ENCODE measurements at places on chromosomes 11 and 22. TPM values are rescaled to one million over a fixed set of nuclear protein-coding genes. Genes with fewer than 3 reads are reported as not detected.

GRCh38 chr11:83007477-83007876 is 64.2 kb downstream of the RAB30 start:
- DNase-seq = no peak

- no peak for DNase-seq
Observed at GRCh38 chr22:46002757-46003270, 25.9 kb upstream of the WNT7B start.

DNA sequence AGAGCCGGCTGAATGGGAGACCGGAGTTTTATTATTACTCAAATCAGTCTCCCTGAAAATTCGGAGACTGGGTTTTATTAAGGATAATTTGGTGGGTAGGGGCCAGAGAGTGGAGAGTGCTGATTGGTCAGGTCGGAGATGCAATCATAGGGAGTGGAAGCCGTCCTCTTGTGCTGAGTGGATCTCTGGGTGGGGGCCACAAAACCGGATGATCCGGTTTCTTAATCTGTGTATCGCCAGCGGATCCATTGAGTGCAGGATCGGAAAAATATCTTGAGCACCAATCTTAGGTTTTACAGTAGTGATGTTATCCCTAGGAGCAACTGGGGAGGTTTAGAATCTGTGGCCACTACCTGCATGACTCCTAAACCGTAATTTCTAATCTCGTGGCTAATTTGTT is 886 bp upstream of the NIPSNAP1 start:
- no peak for DNase-seq

- DNase-seq = no peak
Observed at GRCh38 chr11:86861810-86862209, 61.5 kb downstream of the PRSS23 start.

The BLID gene
- polyA plus RNA-seq = not detected

GRCh38 chr11:541433-541885 is 4.1 kb downstream of the LRRC56 start:
- no peak for DNase-seq

The CCDC89 gene
- not detected for polyA plus RNA-seq

DNA sequence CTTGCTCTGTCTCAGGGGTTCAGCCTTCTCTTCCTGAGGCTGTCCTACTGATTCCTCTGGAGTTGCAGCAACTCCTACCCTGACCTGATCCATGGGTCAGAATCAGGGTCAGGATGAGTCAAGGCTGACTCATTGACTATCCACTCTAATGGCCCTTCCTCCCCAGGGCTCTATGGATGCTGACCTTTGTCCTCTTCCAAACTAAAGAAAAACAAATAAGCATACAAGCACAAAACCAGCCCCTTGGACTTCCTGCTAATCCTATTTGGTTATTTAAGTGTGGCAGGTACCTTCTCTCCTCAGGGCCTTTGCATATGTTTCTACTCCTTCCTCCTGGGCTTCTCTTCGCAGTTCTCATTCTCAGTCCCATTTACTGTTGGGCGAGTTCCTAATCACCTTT is 204.5 kb upstream of the NAV2 start:
- no peak for DNase-seq

The TMEM191B gene
- polyA plus RNA-seq = 0.48 TPM

GRCh38 chr22:46797355-46797754 is 34.9 kb downstream of the TBC1D22A start:
- DNase-seq = no peak

- no peak for DNase-seq
Observed at GRCh38 chr11:109320595-109320994, 101.4 kb upstream of the C11orf87 start.

The MUC5B gene
- not detected for polyA plus RNA-seq

DNA sequence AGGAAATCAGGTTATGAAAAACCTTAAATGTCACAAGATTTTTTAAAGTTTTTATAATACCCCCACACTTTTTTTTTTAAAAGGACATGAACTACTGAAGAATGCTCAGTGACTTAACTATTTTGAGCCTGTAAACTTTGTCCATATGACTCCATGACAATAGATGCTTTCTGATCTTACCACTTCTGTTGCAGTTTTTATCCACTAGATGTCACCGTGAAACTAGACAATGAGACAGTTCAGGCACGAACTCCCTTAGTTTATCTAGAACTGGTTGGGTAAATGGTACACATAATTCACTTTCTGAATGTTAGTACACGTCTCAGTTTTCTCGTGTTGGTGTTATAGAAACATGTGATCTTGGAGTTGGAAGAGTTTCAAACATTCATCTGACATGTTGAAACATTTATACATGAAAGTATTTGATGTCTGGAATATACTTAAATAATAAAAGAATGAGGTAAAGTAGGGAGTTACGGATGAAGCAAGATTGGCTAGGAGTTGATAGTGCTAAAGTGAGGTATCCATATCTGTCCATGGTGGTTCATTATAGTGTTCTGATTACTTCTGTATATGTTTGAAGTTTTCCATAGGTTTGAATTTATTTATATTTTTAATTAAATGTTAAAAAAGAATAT is 8.1 kb downstream of the CCDC15 start:
- DNase-seq = peak; percentile 65

The SPINDOC gene
- polyA plus RNA-seq = 0.63 TPM

- DNase-seq = no peak
Observed at GRCh38 chr11:117715801-117716200, 81.2 kb downstream of the DSCAML1 start.

GRCh38 chr11:56910046-56910773 is 78.5 kb upstream of the OR5AK2 start:
- no peak for DNase-seq

DNA sequence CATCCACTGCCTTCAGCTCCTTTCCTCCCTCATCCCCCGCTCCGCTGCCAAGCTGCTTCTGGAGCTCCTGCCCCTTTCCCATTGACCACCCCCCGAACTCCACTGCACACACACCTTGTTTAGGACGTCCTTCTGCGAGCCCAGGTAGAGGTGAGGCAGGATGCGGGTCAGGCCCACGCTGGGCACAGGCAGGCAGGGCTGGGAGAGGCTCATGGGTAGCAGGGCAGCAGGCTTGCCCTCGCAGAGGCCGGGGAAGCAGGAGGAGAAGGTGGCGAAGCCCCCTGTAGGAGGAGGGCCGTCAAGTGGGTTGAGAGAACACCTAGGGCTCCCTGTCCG is 13.3 kb downstream of the DUSP8 start:
- no peak for DNase-seq

DNA sequence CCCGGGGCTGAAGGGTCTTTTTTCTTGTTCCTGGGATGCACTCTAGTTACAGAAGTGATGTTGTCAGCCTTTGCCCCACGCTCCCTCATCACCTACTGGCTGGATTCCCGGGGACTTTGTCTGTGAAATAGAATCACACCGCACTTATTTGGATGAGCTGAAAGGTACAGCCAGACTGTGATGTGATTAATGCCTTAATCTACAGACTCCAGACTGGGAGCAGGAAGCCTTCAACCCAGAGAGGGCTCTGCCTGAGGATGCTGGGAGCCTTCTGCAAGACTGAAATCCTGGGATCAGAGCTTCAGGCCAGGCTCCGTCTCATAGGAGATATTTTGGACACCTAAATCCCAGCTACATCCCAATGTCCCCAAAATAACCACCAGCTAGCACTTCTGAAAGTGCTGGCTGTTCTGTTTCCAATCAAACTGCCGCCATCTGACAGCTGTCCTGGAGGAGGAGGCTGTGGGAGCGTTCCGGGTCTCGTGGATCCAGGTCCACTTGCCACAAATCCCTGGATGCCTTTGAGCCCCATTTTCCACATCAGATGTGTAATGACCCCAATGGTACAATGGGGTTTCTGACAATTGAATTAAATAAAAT is 688.5 kb downstream of the TBC1D22A start:
- no peak for DNase-seq

DNA sequence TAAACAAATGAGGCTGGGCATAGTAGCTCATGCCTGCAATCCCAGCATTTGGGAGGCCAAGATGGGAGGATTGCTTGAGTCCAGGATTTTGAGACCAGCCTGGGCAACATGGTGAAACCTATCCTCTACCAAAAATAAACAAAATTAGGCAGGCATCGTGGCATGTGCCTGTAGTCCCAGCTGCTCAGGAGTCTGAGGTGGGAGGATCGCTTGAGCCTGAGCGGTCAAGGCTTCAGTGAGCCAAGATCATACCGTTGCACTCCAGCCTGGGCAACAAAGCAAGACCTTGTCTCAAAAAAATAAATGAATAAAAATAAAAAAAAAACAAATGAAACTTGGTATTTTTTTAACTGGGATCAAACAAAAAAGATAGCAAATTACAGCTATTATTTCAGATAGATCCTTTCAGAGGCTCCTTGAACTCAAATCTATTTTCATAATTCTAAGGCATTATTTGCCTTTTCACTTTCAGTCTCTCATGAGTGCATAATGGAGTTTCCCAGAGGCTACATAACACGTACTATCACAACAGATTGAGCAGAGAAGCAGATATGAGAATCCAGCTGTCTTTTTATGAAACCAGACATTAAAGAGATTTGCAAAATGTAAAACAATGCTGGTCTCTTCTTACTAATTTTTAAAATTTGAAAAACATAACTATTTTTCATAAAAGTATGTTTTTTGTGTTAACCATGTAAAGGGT is 23.1 kb downstream of the DDIAS start:
- DNase-seq = no peak

- peak; percentile 81 for DNase-seq
Observed at GRCh38 chr22:23849009-23850006, 8.4 kb upstream of the SLC2A11 start.

The B4GALNT4 gene
- polyA plus RNA-seq = not detected

The CENPM gene
- polyA plus RNA-seq = 14.1 TPM

- no peak for DNase-seq
Observed at GRCh38 chr11:36123336-36124101, 165.7 kb downstream of the COMMD9 start.

The SLC22A6 gene
- not detected for polyA plus RNA-seq

The KRTAP5-1 gene
- not detected for polyA plus RNA-seq

DNA sequence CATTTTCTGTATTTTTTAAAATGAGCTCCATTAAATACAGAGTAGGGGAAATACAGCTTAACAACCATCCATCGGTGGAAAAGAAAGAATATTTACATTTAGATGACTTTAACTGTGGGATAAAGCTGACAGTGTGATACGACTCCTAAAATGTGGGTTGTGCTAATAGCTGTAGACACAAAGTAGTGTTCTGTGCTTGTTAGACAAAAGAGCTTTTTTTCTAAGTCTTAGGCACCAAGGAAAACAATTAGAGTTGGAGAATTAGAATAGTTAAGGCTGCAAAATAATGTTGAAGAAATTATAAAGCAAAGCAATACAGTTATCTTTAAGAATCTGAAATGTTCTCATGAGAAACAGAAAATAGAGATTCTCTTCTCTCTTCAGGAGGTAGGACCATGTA is 307.7 kb upstream of the KIRREL3 start:
- DNase-seq = no peak

The TKFC gene
- polyA plus RNA-seq = 24.5 TPM

The DEPDC7 gene
- 0.68 TPM for polyA plus RNA-seq

DNA sequence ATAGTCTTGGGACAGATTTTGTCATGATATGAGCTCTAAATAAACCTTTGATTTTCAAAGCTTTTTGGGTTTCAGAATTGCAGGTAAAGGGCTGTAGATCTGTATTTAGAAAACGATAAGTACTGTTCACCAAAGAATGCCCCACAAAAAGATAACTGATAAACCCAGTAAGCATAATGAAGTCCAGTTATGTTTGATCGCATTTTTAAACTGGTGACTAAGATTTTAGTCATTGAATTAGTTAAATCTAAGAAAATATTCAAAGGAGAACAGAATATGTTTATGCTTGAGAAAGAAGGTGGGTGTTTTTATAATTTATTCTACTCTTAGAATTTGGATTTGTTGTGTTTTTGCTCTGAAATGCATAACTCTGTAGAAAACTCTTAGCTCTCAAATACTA is 11.6 kb downstream of the DEPDC7 start:
- no peak for DNase-seq

The ART1 gene
- not detected for polyA plus RNA-seq

DNA sequence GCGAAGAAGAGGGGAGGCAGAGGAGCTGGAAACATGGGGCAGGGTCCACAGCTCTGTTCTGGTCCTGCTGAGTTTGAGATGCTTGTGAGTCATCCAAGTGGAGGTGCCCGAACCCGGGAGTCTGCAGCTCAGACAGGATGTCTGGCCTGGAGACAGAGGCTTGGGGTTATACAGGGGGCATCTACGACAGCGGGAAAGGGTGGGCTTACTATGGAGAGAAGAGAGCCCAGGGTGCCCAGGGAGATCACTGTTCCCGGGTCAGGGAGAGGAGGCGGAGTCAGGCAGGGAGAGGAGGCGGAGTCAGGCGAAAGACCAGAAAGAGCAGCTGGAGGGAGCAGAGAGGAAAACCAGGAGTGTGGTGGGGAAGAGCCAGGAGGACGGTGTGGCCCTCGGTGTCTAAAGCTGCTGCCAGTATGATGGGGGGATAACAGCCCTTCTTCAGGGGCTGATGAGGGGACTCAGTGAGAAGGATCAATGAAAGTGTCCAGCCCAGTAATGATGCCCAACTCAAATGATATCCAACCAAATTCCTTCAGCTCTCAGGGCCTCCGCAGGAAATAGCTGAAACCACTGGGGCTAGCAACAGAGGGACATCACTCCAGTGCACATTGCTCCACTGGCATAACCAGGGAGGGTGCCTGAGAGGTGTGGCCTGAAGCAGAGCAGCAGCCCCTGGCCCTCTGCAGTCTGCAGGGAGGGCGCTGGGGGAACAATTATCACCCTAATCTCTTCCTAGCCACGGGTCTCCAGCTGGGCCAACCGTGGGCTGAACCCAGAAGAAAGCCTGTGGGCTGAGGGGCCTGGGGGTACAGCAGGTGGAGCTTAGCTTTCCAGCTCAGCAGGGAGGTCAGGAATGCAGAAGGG is 2.6 kb upstream of the LTBP3 start:
- DNase-seq = no peak

The NXPE4 gene
- not detected for polyA plus RNA-seq

The TIMP3 gene
- not detected for polyA plus RNA-seq

GRCh38 chr11:93905384-93905783 is 55.0 kb upstream of the VSTM5 start:
- no peak for DNase-seq

GRCh38 chr11:104661901-104662300 is 236.4 kb downstream of the CASP12 start:
- DNase-seq = no peak

The LRRC55 gene
- not detected for polyA plus RNA-seq

GRCh38 chr11:62682518-62682917 is 3.6 kb upstream of the UBXN1 start:
- no peak for DNase-seq

- no peak for DNase-seq
Observed at GRCh38 chr11:20353829-20354434, 9.6 kb upstream of the HTATIP2 start.

DNA sequence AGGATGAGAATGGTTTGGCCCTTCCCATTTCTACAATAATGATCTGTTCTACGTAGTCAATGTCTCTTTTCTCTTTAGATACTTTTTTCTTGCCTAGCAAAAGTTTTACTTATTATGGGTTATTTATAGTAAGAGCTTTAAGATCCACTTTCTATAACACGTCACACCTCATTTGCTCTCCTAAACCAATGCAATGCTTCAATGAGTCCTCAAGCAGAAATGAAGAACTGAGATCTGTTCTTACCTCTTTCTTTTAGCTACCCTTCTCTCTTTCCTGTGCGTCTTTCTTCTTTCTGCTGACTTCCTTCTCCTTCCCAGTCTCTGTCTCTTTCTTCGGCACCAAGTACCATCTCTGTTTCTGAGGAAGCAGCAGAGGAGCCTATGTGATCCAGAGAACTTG is 61.8 kb downstream of the SNX19 start:
- DNase-seq = no peak

Data from CD4-positive, alpha-beta memory T cell (primary cell).